Activated CD4-positive, CD25-positive, alpha-beta regulatory T cell treated with anti-CD3 and anti-CD28 coated beads, Interleukin-2, amount 50 U/mL, for 24 hours (primary cell): ENCODE measurements at places on chromosomes 5 and 9.
A peak's percentile ranks its signal among the peaks of the same experiment; 100 is the strongest.

GRCh38 chr5:163503106-163504078 is 2.0 kb upstream of the MAT2B start:
- ATAC-seq, result no peak

DNA sequence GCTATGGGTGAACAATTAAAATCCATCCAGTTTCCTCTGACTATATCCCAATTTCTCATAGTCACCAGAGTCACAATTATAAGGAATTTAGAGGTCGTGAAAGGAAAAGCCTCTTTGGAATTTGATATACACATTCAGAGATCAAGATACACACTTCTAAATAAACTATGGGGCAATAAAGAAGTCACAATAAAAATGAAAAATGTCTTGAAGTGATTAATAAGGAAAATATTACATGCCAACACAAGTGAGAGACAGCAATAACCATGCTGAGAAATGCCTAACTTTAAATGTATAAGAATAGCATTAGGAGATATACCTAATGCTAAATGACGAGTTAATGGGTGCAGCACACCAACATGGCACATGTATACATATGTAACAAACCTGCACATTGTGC is 54.9 kb upstream of the ADAMTS19 start:
- no peak for ATAC-seq

- ATAC-seq, result no peak
Observed at GRCh38 chr9:71814226-71814625, 45.9 kb upstream of the CEMIP2 start.

DNA sequence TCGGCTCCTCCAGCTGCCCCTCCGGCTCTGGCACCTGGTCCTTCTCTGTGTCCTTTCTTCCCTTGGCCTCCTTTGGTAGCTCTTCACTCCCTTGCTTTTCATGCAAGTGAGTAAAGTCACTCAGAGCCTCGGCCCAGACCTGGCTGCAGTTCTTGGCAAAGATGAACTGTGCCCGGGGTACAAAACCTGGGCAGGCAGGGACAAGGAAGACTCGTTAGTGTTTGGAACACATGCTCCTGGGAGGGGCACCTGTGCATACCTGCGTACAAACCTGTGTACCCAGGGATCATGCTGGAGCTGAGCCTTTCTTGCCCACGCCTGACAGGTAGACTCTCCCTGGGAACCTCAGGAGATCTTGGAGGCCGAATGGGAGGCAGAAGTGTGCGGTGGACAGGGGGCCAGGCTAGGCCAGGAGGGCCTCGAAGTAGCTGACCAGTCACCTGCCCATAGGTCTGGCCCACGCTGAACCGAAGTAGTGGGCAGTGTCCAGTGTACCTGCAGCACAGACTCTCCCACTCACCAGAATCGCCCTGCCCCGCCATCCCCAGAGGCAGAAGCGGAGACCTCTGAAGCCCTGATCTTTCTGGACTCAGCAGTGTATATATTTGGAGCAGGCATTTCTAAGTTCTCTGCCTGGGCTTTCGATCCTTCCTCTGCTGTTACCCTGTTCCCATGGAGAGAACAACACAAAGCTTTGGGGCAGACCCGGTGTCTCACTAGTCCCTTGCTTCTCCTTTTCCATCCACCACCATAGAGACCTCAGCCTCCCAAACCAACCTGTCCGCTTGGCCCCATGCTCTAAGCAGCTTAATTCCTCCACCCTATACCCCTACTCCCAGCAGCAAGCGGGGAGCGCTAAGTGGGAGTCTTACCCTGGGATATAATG is 41.9 kb upstream of the TESK1 start:
- ATAC-seq, result no peak

DNA sequence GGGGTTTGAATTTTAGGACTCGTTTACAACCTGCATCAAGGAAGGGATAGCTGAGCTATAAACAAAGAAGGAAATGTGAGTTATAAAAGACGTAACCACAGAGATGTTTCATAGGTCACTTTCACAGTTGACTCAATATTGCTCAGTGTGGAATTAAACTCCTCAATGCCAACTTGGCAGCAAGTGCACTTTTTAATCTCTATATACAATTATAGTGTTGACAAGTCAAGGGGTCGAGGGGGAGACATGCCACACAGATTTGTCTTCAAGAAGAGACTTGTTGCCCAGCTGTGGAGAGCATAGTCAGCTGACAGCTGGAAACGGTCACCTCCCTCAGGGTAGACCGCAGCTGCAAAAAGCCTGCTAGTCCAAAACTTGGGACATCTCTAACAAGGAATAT is 163.4 kb upstream of the DMAC1 start:
- ATAC-seq, result no peak

GRCh38 chr5:13643734-13644133 is 300.8 kb downstream of the DNAH5 start:
- ATAC-seq, result no peak

- no peak for ATAC-seq
Observed at GRCh38 chr5:109688630-109688969, 1.1 kb upstream of the MAN2A1 start.

DNA sequence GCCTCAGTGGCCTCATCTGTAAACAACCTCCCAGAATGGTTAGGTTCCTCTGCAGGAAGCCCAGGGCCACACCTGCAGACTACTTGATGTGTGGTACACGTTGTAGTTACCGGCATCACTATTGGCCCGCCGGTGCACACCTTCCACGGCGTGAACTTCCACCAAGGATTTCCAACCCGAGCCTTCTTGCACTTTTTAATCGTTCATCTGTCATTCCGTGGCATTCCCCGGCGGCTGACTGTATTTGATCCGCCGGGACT is 5.3 kb upstream of the TRIM41 start:
- ATAC-seq, result no peak

GRCh38 chr5:37005946-37006540 is 129.5 kb downstream of the NIPBL start:
- ATAC-seq, result no peak

- ATAC-seq, result no peak
Observed at GRCh38 chr5:171386006-171386671, 1.5 kb upstream of the NPM1 start.

- no peak for ATAC-seq
Observed at GRCh38 chr5:82386576-82386975, 108.4 kb upstream of the RPS23 start.

- ATAC-seq, result no peak
Observed at GRCh38 chr9:127878001-127878651, 651 bp upstream of the AK1 start.

DNA sequence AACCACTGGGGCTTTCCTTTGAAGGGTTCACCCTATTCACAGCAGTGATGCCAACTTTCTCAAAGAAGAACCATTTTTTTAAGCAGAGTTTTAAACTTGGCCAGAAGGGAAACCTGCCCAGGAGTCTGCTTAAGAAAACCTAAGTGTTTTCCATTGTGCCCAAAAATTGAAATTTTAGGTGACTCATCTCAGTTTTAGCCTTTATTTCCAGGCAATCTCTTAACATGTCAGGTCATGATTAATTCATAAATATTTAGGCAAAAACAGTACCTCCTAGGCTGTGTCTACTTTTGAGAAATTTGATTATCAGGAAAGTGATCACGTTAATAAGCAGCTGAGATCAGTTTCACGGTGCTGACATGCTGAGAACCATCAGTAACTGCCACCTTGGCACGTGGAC is 61.9 kb downstream of the TLE1 start:
- no peak for ATAC-seq

DNA sequence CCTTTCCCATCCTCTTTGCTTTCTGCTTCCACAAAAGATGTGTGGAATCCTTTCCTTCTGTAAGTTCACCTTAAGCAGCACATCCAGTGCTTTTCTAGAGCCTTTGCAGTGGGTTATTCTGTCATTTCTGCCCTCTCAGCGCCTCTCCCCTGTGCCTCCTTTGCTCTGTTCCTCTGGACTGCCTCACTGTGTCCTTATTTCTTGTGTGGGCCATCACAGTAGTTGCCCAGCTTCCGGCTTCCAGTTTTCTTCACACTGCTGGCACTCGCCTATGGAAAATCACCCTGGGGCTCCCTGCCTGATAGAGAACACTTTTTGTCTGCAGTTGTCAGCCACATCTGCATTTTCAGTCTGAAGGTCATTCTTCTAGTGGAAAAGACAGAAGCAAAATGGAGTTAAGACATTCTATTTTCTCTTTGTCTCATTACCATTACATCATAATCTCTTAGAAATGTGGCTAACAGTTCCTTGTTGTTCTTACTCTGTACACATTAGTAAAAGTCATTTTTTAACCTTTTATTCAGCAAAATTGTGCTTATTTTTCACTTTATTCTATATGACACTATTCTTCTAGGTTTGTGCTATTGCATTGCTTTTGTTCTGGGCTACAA is 64.1 kb upstream of the ZNF608 start:
- ATAC-seq, result no peak

DNA sequence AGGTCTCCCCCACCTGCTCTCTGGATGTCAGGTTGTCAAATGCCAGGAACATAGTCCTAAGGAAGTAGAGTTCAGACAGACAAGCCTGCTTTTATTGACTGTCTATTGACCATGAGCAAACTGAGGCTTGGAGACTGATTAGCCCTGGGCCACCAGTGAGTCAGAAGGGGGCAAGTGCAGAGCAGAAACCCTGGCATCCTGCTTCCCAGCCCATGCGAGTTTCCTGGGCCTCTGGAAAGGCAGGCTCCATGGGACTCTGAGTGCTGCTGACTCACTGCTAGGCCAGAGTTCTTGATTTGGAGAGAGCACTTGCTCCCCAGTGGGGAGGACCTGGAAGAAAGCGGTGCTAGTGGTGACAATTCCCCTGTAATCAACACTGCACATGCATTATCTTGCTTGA is 2.8 kb upstream of the HBEGF start:
- no peak for ATAC-seq

DNA sequence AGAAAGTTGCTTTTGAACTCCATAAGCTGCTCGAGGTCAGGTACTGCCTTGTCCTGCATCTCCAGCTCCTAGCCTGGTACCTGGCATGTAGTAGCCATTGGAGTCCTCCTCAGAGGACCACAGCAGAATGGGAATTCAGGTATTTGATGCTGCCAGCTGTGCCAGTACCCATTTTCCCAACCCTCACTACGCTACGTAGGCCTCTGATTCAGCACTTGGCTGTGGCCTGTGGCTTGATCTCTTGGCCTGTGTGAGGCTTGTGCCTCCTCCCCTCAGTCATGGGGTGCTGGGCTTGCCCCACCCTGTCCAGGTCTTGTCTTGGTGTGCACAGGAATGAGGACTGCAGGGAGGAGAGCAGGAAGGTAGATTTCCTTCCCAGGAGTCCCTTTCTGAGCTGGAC is 11.8 kb downstream of the OTULIN start:
- peak; percentile 57 for ATAC-seq

GRCh38 chr5:160787240-160787639 is 64.8 kb downstream of the ATP10B start:
- peak; percentile 49 for ATAC-seq

DNA sequence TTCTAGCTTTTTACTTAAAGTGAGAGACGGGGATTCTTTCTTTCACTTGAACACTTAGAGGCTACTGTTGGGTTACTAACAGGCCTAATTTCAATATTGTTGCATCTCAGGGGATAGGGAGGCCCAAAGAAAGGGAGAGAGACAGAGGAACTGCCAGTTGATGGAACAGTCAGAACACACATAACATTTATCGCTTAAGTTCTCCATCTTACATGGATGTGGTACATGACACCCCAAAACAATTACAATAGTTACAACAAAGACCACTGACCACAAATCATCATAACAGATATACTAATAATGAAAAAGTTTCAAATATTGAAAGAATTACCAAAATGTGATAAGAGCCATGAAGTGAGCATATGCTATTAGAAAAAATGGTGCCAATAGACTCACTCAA is 4.3 kb upstream of the RIC1 start:
- ATAC-seq, result peak; percentile 6

- no peak for ATAC-seq
Observed at GRCh38 chr5:105978011-105978410, 1692.7 kb downstream of the EFNA5 start.

- no peak for ATAC-seq
Observed at GRCh38 chr5:150766251-150766650, 7.4 kb upstream of the DCTN4 start.

- no peak for ATAC-seq
Observed at GRCh38 chr9:107025260-107026035, 162.5 kb downstream of the ZNF462 start.

- ATAC-seq, result no peak
Observed at GRCh38 chr5:144260121-144260520, 89.4 kb downstream of the KCTD16 start.

GRCh38 chr9:21311889-21312288 is 6.8 kb upstream of the IFNA5 start:
- ATAC-seq, result no peak

- ATAC-seq, result no peak
Observed at GRCh38 chr9:127283135-127283534, 18.6 kb downstream of the GARNL3 start.

DNA sequence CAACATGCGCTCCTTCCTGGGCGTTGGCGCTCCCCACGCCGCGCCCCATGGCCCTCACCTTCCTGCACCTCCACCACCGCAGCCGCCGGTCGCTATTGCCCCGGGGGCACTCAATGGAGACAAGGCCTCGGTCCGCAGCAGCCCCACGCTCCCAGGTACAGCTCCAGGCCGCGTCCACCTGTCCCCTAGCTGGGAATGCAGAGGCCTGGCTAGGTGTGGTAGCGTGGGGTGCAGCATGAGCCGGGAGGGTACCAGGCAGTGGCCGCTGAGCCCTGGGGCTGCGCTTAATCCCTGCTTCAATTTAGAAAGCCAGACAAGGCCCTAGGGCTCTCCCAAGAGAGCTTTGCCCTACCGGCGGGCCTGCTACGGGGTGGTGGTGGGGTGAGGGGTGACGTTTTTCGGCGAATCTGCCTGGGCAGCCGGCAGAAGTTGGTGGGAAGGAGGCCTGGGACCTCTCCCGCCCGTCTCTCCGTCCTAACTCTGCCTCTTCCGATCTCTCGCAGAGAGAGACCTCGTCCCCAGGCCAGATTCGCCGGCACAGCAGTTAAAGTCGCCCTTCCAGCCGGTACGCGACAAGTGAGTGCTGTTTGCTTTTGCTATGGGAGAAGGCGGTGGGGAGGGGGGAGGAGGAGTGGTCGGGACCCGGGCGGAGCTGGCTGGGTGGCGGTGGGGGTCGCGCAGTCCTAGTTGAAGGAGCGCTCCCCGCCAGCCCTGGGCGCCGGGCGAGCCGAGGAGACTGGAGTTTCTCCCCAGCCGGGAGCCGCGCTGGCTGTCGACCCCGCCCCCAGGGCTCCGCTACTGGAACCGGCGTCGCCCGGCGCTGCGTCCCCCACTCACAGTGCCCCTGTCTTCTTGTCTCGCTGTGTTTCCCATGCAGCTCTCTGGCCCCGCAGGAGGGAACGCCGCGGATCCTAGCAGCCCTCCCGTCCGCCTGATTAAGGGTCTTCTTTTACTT is 4.8 kb downstream of the IRX1 start:
- no peak for ATAC-seq

GRCh38 chr9:78366827-78367226 is 69.9 kb downstream of the PSAT1 start:
- ATAC-seq, result no peak

GRCh38 chr9:132986640-132987620 is 8.4 kb downstream of the GFI1B start:
- ATAC-seq, result no peak

GRCh38 chr9:20941174-20941690 is 90.2 kb downstream of the HACD4 start:
- ATAC-seq, result peak; percentile 98

- no peak for ATAC-seq
Observed at GRCh38 chr9:70600506-70600905, 186.0 kb upstream of the KLF9 start.
